ENCODE measurements at places on chromosomes 3 and 15. TPM values are rescaled to one million over a fixed set of nuclear protein-coding genes. Genes with fewer than 3 reads are reported as not detected.

DNA sequence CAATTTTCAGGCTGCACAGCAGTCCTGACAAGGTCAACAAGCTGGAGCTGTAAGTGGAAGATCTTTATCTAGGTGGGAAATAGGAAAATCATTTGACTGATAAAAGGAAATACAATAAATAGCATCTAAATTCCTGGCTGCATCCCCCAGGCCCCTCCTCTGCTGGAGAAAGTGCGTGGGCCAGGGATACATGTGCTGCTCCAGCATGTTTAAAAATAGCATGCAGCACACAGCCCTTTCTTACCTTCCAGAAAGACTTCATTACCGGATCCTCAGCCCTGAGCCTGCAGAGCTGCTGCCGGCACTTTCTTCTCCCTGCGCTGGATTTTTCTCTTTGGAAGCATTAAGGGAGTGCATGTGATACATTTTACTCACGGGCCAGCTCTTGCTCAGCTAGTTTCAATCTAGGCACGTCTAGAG lies 77.3 kb downstream of the HMG20A start:
- DNase-seq = no peak

Gene PLA2G4D
- total RNA-seq = not detected

DNA sequence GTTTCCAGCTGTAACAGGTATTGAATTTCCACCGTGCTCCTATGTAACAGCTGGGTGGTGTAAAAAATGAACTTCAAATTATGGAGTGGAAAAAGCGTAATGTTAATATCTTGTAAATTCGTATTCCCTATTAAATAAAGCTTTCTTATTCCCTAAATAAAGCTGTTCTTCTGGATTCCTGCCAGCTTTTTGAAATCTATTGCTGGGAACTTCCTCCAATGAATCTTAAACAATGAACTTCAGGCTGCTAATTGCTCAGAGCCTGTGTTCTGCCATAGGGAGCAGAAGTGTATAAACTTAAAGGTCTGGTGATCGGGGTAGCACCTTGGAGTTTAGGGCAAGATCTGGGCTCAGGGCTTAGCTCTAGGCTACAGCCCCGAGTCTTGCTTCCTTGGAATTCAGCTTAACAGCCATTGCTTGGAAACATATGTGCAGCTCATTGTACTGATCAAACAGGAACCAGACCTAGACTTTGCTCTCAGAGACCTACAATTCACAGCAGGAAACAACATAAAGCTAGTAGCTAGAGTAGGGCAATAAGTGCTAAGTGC lies 1.4 kb downstream of the ARL14 start:
- no peak for DNase-seq

- no peak for DNase-seq
These were observed 18.4 kb downstream of the MEF2A start for GRCh38 chr15:99584081-99584600.

Gene IL12A
- 1.3 TPM for total RNA-seq

Gene SCN10A
- total RNA-seq = not detected

- DNase-seq = no peak
These were observed 40.5 kb downstream of the FAM174B start for GRCh38 chr15:92614791-92615785.

All from MCF 10A (cell line).